ENCODE measurements at places on chromosomes 4 and X.

- no peak for DNase-seq
Measured at GRCh38 chr4:66736606-66737005, 808.7 kb downstream of the CENPC start.

DNA sequence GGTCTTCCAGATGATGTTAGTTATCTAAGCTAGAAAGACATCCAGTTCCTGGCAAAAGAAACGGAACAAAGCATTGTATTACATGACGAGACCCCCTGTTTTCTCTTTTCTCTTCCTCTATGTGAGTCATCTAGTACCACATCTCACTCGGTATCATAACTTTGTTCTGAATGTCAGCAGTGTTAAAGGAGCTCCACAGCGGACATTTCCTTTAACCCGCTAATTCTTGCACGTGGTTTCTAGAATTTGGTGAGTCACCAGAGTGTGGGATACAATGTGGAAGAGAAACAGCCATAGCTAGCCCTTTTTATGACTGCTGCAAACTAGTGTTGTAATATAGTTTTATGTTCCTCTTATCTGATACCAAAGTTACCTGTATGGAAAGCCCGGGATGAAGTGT lies 243.7 kb downstream of the TENM3 start:
- peak; percentile 6 for DNase-seq

GRCh38 chr4:151638295-151638858 lies 122.4 kb downstream of the GATB start:
- DNase-seq = no peak

GRCh38 chr4:1678244-1678643 lies 5.9 kb downstream of the FAM53A start:
- DNase-seq = no peak

GRCh38 chr4:100722866-100723459 lies 205.1 kb upstream of the EMCN start:
- DNase-seq = no peak

- no peak for DNase-seq
Measured at GRCh38 chrX:135541351-135541750, 20.9 kb downstream of the INTS6L start.

DNA sequence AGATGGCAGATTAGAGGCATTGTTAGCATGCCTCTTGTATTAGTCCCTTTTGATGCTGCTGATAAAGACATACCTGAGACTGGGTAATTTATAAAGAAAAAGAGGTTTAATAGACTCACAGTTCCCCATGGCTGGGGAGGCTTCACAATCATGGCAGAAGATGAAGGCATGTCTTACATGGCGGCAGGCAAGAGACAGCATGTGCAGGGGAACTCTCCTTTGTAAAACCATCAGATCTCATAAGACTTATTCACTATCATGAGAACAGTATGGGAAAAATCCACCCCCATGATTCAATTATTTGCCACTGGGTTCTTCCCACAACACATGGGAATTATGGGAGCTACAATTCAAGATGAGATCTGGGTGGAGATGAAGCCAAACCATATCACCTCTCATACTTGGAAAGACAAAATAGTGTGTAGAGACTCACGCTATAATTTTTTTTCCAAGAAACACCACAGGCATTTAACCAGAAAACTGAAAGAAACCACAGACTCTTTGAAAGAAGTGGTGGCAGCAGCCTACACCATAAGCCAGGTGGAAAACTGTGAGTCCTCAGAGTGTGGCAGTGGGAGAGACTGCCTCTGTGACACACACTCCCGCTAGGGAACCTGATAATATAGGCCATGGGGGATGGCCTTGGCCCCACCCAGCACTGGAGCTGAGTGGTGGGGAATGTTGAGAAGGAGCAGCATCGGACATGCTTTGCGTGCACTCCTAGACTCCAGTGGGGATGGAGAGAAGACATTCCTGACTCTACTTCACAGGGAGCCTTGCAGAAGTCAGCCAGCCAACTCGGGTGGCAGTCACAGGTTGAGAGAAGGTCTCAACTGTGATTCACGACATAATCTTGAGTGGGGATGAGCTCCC lies 51.5 kb downstream of the SLC2A9 start:
- DNase-seq = no peak

DNA sequence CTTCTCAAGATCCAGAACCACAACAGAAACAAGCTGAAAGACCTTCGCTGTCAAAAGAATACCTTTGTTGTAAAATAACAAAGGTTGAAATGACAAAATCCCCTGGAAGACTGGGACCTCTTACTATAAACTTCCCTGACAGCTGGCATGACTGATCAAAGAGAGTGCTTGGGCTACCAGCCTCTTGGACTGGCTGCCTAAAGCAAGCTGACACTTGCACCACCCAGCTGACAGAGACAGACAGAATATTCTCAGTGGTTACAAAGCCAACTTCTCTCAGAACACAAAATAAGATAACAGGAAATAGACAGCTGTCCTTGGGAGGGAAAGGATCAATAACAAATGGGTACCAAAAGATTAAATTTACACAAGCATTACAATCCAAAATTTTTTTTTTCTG lies 241.7 kb upstream of the SPOCK3 start:
- DNase-seq = no peak

GRCh38 chr4:24780936-24781495 lies 14.4 kb upstream of the SOD3 start:
- DNase-seq = no peak

Data from EH (cell line).